ENCODE measurements at places on chromosomes 4 and X.

DNA sequence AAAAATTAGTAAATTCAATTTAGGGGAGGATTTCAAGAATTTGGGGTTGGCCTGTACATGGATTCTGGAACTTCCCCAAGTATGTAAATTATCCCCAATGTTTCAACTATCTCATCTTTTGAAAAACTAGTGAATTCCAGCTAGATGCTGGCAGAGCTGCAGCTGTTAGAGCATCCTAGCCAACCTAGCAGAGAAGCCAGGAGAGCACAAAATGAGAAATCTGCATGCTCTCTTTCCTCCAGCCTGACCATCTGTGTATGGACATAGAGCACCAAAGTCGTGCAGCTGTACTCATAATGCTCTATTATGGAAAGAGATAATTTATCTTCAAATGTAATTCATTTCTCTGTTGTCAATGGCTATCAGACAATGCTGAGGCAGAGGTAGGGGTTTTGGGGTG is 1217.7 kb downstream of the PCDH19 start:
- no peak for DNase-seq

DNA sequence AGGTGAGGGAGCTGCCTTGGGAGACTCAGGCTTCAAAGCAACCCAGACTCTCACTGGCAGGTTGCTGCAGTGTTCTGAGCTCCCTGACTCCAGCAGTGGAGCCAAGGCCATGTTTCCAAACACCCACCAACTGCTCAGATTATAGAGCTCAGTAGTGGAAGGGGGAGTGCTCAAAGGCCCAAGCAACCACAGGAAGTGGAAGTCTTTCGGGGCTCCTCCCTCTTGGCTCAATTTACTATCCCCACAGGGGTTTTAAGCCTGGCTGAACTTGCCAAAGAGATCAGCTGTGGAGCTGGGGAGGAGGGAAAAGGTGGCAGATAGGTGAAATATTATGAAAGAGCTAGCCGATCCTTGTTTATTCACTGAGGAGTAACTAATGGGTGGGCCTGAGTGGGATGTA is 82.5 kb downstream of the HPRT1 start:
- DNase-seq: no peak

GRCh38 chr4:96164814-96165351 is 325.0 kb downstream of the PDHA2 start:
- DNase-seq: no peak

DNA sequence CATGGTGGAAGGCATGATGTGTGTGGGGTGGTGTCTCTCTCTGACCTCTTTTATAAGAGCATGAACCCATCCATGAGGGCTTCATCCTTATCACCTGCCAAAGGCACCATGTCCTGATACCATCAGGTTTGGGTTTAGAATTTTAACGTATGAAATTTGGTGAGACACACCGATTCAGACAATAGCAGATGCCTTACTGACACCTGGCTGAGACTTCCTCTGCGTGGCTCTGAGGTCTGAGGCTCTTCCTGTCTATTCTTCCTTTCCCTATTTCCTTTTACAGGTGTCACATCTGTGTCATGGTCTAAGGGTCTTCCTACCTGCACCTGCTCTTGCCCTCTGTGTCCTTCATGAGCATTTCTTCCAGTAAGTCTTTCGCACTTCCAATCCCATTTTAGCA is 320.7 kb upstream of the CLNK start:
- no peak for DNase-seq

GRCh38 chrX:54894159-54894558 is 26.5 kb upstream of the TRO start:
- no peak for DNase-seq

- no peak for DNase-seq
Observed at GRCh38 chr4:122747883-122748282, 15.4 kb downstream of the BBS12 start.

- no peak for DNase-seq
Observed at GRCh38 chr4:175048906-175049305, 130.7 kb downstream of the ADAM29 start.

DNA sequence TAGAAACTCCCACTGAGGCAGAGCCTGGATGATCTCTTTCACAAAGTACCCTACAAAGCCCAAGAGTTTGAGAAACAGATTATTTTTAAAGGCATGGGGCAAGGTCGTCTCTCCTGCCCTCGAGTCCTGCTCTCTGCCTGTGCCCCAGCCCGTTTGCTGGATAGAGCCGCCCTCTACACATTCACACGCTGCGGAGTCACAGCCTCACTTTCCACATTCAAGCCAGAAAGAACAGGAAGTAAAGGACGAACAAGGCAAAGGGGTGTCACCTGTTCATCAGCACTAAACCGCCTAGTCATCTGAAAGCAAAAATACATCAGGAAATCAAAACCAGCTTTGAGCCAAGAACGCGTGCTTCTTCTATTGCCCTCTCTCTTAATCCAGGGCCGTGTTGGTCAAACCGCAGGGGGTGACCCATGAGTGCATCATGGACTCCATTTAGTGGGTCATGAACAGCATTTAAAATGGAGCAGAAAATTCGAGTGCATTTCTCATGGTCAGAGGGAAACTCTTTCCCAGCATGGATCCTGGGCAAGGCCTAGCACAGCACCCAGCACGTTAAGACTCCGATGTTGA is 83.4 kb downstream of the PHKA2 start:
- no peak for DNase-seq

- DNase-seq: no peak
Observed at GRCh38 chr4:174674305-174674840, 152.1 kb upstream of the HPGD start.

GRCh38 chrX:5876984-5877596 is 351.6 kb downstream of the NLGN4X start:
- no peak for DNase-seq

DNA sequence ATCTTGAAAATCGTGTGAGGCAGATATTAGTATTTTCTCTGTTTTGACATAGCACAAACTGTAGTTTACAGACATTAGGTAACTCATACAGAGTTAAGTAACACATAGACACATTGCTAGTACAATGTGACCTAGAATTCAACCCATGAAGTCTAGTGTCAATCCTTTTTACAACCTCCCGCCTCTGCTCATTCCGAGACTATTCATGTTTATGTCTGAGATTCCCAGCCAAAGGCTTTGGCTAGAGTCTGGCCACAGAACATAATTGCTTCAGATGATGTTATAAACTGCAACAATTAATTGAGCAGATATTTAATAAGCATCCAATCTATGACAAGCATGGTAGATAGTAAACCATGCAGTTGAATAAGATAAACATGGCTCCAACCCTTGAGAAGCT is 841.0 kb downstream of the STIM2 start:
- DNase-seq: no peak

DNA sequence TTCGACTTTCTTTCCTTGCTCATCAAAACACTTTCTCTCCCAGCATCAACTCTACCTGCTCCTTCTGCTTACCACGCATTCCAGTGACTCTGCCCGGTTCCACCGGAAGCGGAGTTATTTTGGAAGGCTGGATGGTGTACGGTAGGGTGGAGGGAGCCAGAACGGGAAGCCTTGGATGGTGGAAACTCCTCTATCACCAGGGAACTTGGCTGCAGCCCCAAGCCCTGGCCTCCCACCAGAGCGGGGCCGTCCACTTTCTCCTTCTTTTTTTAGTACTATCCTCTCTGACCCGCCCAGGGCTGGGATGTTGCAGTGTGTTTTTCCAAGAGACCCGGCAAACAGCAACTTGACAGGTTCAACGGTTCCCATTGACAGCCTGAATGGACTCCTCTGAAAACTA is 27.6 kb downstream of the ADGRG2 start:
- DNase-seq: no peak

DNA sequence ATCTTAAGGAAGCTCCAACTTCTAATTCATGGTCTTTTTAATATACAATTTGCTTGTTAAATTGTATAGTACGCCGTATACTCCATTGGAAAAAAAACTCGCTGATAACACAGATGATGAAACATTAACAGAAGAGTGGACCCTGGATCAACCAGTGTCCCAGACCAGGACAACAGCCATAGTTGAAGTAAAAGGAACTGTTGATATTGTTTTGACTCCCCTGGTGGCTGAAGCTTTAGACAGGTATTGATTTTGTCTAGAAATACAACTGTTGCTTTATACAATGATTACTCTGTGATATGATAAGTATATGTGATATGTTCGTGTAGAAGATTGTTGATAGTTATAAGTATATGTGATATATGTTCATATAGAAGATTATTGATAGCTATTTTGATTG is 91.7 kb downstream of the BLTP1 start:
- DNase-seq: no peak

- no peak for DNase-seq
Observed at GRCh38 chrX:106300656-106301055, 132.6 kb downstream of the PWWP3B start.

GRCh38 chr4:52643785-52644244 is 15.3 kb downstream of the USP46 start:
- no peak for DNase-seq

GRCh38 chrX:11103006-11103405 is 8.1 kb upstream of the HCCS start:
- DNase-seq: no peak

- no peak for DNase-seq
Observed at GRCh38 chr4:128307123-128307571, 19.5 kb upstream of the PGRMC2 start.

GRCh38 chr4:180156684-180157083 is 2086.5 kb upstream of the TENM3 start:
- DNase-seq: no peak

DNA sequence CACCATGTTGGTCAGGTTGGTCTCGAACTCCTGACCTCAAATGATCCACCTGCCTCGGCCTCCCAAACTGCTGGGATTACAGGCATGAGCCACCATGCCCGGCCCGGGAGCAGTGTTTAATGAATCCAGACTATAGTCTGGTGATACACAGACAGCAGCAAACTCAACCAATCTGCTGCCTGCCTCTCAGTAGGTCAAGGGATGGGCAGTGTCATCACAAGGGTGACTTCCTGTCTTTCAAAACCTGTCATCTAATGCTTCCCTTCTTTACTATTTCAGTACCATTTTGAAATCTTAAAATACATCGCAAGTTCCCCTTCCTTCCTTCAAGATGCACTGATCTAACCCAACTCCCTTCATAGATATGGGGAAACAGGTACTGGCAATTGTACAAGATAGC is 8.4 kb downstream of the RPL39 start:
- no peak for DNase-seq

DNA sequence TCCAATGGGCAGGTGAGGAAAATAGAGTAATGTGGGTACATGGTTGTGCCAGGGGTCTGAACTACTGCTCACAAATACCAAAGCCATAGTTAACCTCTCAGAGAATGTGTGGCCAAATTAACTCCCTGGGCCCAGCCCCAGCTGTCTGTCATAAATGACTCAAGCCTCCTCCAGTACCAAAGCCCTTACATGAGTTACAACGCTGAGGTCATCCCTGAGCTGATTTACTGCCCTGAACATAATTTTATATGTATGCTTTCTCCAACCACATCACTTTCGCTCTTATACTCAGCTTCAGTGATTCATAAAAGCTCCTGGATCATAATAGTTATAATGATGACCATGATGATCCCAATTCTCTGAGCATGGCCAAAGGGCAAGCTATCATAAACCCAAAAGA is 283.9 kb downstream of the NKX6-1 start:
- no peak for DNase-seq

DNA sequence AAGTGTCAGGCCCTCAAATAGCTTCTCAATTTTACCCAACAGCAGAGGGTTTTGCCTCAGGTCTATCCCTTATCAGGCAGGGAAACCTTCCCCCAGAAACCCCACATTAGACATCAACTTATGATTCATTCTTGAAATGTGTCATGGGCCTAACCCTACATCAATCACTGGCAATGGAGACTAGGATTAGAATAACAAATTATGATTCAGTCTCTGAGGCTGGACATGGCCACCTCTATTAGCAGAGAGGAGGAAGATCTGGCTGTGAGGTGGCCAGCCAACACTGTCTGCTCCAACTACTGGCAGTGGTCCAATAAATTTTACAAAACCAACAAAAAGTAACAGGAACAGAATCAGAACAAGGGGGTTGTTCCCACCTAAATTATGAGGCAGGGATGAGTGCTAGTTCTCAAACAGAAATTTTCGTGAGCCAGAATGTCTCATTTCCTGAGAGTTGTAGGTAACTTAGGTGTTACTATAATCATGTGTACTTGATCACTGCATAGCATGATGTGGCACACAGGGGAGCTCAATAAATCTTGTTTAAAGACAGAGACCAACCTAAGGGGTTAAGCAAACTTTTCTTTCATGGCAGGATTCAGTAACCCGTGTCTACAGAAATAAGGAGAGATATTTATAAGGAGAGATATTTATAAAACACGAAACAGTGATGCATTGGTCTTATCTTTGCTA is 126.8 kb downstream of the NFKB1 start:
- DNase-seq: no peak

DNA sequence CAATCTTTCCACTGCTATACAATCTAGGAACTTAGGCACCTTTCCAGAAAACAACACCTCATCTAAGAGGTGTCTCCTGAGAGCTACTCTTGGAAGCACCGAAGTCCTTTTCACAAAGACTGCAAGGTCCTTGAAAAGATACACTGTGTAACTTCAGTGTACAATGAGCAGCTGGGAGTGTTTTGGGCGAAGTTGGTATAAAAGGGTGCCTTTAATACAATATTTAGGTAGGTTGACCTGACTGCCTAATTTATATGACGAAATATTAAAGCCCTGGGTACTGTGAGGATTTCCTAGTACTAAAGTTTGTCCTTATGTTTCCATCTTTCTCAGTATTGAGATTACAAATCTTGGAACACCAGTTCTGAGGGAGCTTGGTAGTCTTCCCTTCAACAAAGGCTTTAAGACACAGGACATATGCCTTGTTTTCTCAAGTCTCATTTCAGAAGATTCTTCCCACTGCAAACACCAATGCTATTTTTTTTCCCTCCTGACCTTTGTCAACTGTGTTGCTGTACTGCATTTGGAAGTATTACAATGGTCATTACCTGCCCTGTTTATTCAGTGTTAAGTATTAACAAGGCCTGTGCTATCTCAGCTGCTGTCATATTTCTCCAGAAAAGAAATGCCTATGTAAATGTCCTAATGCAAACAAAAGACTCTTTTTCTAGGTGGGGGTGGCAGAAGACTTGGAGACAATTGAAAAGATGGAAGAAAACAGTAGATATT is 134.2 kb downstream of the MAML3 start:
- no peak for DNase-seq

DNA sequence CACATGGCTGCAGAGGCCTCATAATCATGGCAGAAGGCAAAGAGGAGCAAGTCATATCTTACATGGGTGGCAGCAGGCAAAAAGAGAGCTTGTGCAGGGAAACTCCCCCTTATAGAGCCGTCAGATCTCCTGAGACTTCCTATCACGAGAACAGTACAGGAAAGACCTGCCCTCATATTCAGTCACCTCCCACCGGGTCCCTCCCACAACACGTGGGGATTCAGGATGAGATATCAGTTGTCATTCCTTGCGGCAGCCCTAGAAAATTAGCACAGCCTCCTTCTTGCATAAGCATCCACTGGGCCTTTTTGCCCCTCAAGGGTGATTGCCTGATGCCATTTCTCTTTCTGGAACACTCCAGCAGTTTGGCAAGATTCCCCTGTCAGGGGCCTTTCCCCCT is 61.7 kb upstream of the STX18 start:
- DNase-seq: no peak

GRCh38 chr4:174835536-174835935 is 6.5 kb upstream of the GLRA3 start:
- DNase-seq: no peak

Data from urinary bladder (tissue), 4 donors.